ENCODE measurements at places on chromosomes 4 and X.

DNA sequence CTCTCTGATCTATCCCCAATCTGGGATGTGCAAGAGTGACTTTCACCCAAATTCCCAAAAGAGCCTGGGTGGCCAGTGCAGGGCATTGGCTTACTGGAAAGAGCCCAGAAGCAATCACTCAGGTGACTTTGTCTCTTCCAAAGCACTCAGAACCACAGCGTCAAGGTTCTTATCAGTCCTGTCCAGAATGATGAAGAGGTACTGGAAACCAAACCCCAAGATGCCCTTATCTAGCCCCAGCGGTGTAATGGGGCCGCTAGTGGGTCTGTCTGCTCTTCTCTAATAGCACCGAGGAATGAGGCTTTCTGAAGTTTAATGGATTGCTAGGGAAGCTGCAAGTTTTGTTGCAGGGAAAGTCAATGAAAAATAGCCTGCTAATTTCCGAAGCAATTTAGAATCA, 21.6 kb downstream of the CLNK start:
- no peak for DNase-seq

DNA sequence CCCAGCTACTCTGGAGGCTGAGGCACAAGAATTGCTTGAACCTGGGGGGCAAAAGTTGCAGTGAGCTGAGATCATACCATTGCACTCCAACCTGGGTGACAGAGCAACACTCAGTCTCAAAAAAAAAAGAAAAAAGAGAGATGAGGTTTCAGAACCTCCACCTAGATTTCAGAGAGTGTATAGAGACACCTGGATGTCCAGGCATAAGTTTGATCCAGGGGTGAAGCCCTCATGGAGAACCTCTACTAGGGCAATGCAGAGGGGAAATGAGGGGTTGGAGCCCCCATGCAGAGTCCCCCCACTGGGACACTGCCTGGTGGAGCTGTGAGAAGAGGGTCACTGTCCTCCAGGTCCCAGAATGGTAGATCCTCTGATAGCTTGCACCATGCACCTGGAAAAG, 92.8 kb upstream of the HSD17B10 start:
- DNase-seq, result no peak

DNA sequence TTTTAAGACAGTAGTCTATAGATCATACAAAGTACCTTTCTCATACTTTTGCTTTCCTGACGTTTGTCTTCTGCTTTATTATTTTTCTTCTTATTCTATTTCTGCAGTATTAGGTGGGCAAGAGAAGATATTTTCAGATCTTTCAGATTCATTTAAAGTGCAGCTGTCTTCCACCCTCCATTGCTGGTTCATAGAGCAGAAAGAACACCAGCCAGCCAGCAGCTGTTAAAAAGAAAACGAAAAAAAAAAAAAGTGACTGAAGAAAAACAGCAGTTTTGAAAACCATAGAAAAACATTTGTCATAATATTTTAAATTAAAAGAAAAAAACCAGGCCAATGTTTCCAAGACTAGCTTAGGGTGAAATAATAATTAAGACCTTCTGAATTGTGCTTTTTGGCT, 42.9 kb downstream of the SMAD1 start:
- DNase-seq, result no peak

- DNase-seq, result peak; percentile 58
Measured at GRCh38 chr4:42302348-42302747, 94.9 kb upstream of the SHISA3 start.

DNA sequence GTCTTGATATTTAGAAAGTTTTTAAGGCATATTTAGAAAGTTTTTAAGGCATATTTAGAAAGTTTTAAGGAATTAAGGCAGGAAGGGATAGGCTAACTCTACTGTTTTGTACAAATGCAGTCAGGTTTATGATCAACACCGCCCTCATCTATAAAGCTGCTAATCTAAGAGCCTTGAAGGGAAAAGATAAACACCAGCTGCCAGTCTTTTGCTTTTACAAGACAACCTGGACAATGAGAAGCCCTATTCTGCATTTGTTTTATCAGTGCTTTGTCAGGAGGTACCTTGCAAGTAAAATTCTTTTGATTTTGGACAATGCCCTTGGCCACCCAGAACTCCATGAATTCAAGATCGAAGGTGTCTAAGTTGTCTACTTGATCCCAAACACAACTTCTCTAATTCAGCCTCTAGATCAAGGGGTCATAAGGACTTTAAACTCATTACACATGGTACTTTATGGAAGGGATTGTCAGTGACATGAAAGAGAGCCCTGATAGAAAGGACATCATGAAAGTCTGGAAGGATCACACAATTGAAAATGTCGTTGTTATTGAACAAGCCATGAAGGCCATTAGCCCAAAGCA, 39.8 kb downstream of the IL15 start:
- DNase-seq, result no peak

DNA sequence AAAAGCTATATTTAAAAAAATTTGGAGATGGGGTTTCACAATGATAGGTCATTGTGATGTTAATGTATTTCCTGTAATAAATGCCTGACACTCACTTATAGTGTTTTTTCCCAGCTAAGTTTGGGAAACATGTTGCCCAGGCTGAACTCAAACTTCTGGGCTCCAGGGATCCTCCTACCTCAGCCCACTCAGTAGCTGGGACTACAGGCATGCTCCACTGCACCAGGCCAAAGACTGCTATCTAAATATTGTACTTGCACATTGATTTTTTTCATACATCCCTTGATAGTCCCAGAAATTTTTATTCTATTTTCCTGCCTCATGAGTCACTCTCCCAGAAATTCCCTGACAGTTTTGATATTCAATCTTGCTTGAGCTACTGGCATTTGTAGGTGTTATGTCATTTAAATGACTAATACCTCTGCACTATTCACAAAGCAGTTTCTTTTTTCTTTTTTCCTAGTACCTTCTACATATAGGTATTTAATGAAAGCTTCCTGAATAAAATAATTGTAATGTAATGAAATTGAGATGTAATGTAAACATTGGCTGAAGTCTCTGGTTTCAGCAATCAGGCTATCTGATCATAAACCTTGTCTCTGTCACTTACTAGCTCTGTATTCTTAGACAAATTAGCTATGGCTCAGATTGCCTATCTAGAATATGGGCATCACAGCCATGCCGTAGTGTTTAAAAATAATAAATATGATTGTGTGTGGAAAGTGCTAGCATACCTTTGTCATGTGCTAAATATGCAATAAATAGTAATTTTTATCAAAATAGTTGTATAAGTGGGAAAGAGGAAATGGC, 1973.0 kb upstream of the AGA start:
- no peak for DNase-seq

- DNase-seq, result no peak
Measured at GRCh38 chr4:22850055-22850454, 157.3 kb downstream of the GBA3 start.

GRCh38 chr4:56317749-56318148, 69.5 kb downstream of the AASDH start:
- DNase-seq, result no peak
